Stimulated activated CD4-positive, alpha-beta T cell treated with anti-CD3 and anti-CD28 coated beads, Interleukin-1b, Interleukin-23, amount 100 ng/mL, for 4 hours (primary cell): ENCODE measurements at places on chromosomes 7 and 10.

GRCh38 chr7:30778255-30779025 lies 7.2 kb downstream of the MINDY4 start:
- DNase-seq = no peak

DNA sequence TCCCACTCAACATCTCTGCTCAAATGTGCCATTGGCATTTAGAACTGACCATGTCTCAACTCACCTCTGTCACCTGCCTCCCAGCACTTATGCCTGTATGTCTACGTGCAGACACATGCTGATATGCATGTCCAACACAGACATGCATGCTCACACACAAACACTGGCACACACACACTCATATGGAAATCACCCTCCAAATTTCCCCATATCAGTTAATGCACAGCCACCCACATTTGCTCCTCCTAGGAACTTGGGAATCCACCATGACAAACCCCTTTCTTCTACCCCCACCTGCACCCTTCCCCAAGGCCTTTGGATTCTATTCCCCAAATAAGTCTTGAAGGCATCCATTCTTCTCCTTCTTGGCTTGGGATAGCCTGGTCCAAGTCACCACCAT lies 4.4 kb downstream of the FAM170B start:
- no peak for DNase-seq

GRCh38 chr7:142381727-142382390 lies 124.0 kb upstream of the PRSS58 start:
- no peak for DNase-seq

DNA sequence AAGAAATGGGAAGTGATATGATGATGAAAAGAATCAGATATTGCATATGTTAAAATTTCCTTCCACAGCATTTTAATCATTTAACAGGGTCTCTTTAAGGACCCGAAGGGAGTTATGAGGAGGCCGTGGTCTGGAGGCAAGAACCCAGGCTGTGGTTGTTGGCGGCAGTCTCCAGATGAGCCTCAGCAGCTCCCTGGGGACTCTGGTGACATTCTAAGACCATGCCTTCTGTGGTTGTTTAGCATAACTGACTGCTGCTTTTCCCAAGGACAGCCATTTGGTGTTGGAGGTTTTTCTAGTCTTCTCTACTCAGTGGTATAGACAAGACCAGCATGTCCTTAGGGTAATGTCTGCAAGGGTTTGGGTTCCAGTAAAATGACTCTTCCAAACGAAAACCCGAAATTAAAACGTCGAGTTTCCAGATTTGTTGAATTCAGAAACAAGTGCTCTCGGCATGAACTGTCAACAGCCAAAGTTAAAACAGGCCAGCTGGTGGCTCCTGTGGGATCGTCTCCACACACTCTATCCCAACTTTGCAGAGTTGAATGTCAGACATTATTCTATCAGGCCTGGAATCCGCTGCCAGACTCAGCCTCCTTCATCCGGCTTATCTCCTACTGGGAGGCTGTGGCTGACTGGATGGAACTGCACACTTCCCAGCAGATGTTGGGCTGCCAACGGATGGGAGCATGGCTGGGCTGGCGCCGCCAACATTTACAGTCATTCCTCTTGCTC lies 183.1 kb downstream of the TAX1BP1 start:
- no peak for DNase-seq

DNA sequence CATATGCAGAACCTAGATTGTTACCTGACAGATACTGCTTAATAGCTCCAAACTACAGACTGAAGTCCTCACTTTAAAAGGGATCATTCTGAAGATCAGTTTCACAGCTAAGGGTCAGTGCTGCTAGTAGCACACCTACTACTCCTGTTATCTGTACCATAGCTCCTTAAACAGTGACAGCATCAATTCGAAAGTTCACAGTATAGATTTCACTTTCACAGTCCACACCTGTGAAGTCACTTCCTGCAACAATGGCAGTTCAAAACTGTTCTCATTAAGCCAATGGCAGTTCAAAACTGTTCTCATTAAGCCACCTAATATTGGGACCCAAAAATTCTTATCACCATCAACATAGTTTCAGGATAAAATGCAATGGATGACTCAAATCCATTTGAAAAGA lies 10.7 kb upstream of the FHIP2A start:
- no peak for DNase-seq

- no peak for DNase-seq
Observed at GRCh38 chr10:74377476-74377875, 226.5 kb downstream of the ADK start.

DNA sequence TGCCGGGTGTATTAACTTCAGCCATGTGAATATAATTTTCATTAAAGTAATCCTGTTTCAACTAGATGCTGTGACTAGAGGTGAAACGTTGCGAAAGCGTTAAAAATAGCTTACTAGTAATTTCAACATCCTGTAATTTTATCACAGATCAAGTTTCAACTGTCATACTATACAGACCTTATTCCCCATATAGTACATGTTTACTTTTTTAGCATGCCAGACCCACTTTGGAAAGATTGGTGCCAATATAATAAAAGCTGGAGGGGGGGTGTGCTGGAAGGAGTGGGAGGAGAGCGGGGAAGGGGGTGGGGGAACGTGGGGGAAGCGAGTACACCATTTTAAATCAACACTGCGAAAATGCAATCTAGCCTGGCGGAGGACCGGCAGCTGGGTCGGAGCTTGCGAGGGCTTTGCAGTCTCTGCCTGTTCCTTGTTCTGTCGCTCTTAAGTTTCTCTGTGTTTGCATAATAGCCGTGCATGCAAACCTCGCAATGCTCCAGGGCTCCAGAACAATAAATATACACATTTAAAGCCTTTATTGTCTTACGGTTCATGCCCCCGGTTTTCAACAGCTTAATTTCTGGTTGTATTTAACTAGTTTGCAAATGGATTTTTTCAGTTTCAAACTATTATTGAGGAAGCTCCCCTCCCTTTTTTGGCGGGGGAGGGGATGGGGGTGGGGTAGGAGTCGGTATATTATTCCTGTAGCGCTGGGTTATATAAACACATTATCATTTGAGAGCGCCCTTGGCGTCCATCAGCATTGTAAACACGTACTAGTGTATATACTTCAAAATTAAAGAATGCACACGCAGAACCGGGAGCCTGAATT lies 1.3 kb upstream of the ARID5B start:
- peak; percentile 40 for DNase-seq

- DNase-seq = no peak
Observed at GRCh38 chr10:15046626-15047025, 2.9 kb downstream of the OLAH start.

DNA sequence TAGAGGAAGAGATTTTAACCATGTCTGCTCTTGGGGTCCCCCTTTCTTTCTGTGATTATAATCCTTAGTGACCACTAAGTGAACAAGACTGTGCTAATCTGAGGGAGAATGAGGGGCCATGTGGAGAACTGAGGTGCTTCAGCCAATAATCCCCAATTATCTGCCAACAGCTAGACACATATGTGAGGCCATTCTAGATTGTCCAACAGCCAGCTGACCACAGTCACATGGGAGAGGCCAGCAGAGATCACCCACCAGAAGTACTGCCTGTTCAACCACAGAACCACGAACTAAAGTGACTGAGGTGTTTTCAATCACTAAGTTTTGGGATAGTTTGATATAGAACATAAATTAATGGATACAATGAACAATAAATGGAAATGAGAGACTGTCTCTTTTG lies 74.3 kb downstream of the SEMA3E start:
- no peak for DNase-seq

DNA sequence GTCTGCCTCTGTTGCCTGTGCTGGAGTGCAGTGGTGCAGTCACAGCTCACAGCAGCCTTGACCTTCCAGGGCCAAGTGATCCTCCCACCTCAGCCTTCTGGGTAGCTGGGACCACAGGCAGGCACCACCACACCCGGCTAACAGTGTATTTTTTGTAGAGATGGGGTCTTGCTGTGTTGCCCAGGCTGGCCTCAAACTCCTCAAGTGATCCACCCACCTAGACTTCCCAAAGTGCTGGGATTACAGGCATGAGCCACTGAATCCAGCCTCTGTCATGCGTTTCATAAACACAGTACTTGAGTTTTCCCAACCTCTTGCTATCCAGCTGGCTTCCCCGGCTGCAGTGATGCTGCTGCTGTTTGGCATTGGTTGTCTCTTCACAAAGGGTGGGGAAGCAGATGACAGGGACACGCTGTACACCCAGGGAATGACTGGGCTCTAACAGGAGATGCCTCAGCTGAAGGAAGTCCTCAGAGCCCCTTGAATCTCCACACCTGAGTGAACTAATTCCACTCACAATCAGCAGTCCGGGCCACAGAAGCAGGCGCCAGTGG lies 191.5 kb downstream of the DIP2C start:
- DNase-seq = no peak

GRCh38 chr10:90960355-90960814 lies 39.5 kb upstream of the ANKRD1 start:
- no peak for DNase-seq

DNA sequence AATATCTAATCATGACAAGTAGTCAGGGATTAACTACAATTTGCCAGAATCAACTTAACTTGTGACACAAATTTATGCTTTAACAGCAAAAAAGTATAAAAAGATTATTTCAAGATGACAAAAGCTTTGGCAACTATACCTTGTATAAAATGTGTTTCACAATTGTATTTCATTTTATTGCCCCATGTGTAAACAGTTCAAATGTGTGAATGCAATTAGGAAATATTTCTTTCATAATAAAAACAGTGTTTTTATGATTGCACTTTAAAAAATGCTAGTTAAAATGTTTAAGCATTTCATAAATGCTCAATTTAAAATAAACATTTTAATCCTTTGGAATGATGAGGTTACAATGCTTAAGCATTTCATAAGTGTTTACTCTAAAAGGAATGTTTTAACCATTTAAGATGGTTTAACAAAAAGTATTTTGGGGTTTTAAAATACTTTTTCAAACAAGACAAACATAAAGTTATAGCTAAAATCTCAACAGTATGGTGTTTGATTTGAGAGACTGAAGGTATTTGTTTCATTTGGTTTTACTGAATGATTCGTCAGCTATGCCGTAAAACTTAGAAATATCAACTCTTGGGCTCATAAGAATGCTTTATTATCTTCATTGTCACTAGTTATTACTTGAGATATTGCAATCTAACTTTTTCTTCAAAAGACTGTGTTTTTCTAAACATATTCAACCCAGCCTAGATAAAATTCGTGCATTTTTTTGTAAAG lies 50.1 kb downstream of the SFTPD start:
- no peak for DNase-seq

DNA sequence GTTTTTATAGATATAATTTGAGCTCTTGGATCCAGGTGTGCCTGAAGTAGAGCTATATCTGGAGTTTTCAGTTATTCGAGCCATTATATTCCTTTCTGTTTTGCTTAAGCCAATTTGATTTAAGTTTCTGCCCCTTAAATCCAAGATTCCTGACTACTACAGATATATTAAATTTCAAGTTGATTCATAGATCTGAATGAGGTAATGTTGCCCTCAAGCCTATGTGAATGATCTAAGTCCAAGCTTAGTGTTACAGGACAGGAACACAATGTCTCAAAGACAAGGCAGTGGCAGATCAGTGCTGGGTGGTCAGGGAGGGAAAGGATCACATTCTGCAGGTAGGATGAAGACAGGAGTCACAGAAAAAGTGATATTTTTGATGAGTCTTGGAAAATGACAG lies 75.7 kb upstream of the CTBP2 start:
- DNase-seq = no peak

- no peak for DNase-seq
Observed at GRCh38 chr10:1575481-1576244, 161.7 kb downstream of the ADARB2 start.

DNA sequence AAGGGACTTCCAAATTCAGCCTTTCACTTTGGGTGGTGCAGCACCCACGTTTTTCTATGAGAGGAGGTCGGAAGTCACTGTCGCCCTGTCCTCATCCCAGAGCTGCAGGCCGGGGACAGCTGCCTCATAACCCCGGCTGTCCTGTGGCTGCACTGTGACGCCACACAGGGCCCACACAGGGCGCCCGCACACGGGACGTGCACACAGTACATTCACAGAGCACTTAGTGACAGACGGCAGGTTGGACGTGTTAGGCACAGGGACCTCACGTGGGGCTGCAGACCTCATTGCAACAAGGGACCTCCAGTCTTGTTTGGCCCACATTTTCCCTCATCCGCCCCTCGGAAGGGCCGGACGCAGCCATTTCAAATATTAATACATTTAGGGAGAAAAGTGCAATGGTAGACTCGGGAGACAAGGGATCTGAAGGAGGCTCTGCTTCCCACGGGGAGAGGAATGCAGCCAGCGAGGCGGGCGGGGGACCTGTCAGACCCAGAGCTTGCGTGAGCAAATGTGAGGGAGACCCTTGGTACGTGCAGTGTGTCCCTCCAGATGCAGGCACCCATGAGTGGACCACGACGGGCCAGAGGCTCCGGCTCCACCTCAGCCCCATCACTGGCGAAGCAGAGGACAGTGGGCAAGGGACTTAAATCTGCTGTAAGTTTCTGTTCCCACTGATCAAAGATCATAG lies 86.7 kb downstream of the VOPP1 start:
- no peak for DNase-seq

- no peak for DNase-seq
Observed at GRCh38 chr7:91164506-91164905, 99.7 kb upstream of the FZD1 start.

DNA sequence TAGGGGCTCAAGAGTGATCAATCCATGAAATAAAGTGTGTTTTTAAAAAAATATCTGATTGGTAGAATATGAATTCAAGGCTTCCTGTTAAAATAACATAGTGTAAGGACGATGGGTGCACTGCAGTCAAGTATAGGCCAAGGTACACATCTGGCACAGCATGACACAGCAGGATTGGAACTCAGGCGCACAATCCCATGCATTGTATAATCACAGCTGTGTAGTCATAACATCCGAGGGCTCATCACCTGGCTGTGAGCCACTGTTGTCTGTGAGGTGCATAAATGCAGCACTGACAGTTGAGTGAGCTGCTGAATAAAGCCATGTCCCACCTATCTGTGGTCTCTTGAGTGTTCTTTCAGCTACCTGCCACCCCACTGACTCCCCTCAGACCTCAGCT lies 142.3 kb upstream of the HPS1 start:
- no peak for DNase-seq

DNA sequence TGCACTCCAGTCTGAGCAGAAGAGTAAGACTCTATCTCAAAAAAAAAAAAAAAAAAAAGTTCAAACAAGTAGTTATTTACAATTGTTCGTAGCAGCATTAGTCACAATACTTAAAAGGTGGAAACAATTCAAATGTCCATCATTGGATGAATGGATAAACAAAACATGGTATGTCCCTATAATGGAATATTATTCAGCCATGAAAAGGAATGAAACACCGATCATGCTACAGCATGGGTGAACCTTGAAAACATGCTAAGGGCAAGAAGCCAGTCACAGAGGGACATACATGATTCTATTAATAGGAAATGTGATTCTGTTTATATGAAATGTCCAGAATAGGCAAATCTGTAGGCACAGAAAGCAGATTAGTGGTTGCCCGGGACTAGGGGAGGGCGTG lies 15.9 kb downstream of the DOCK1 start:
- DNase-seq = no peak

DNA sequence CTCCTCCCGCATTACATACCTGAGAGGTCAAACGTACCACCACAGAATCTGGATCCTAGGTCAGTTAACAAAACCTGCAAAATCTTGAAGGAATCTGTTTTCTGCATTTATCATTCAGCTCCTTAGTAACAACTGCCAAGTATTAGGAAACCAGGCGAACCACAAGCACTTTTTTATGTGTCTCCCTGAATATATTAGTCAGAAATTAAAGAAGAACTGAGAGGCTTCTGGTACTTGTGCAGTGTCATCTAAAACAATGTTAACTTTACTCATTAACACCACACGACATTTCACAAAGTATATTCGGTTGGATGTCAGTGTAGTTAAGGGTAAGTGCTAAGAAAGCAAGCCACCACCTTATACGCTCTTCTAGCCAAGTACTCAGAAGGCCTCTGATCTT lies 2.5 kb downstream of the CCDC6 start:
- DNase-seq = no peak

GRCh38 chr10:3132036-3133025 lies 40.3 kb downstream of the PITRM1 start:
- DNase-seq = no peak
